Calu3 (cell line): ENCODE measurements at places on chromosomes 4 and X. TPM values are rescaled to one million over a fixed set of nuclear protein-coding genes. Genes with fewer than 3 reads are reported as not detected.

The SMPX gene
- total RNA-seq = not detected in 2 replicates

The ATP1B4 gene
- total RNA-seq = not detected in 2 replicates

The FDCSP gene
- total RNA-seq = 1,542 and 2,729 TPM in 2 replicates

The YY2 gene
- 4.6 and 4.7 TPM in 2 replicates for total RNA-seq

The MAGEA1 gene
- not detected in 2 replicates for total RNA-seq

The ESX1 gene
- not detected in 2 replicates for total RNA-seq

The CPEB2 gene
- total RNA-seq = 6.6 and 7.3 TPM in 2 replicates

The PNCK gene
- total RNA-seq = 1.1 TPM in 1 of 2 replicates, not detected in the other

The CXCR3 gene
- total RNA-seq = not detected in 2 replicates

The DMP1 gene
- total RNA-seq = not detected in 2 replicates

The BMP3 gene
- total RNA-seq = 0.10 and 0.17 TPM in 2 replicates

The CNKSR2 gene
- total RNA-seq = not detected in 2 replicates

The CT83 gene
- 30.5 and 35.2 TPM in 2 replicates for total RNA-seq

The FAM47A gene
- not detected in 2 replicates for total RNA-seq

The TMPRSS11B gene
- total RNA-seq = not detected in 2 replicates

The SNCA gene
- 27.6 and 36.8 TPM in 2 replicates for total RNA-seq

The POF1B gene
- 24.1 and 32.5 TPM in 2 replicates for total RNA-seq

The SMIM43 gene
- total RNA-seq = not detected in 2 replicates

The TSPAN6 gene
- total RNA-seq = 69.1 and 70.6 TPM in 2 replicates

The IL2RG gene
- 0.57 and 3.6 TPM in 2 replicates for total RNA-seq

The GRPR gene
- total RNA-seq = 0.32 and 0.85 TPM in 2 replicates

The SPANXA2 gene
- not detected in 2 replicates for total RNA-seq

The MAGIX gene
- 13.9 and 16.6 TPM in 2 replicates for total RNA-seq

The NBDY gene
- total RNA-seq = 57.1 and 65.0 TPM in 2 replicates

The CCSER1 gene
- total RNA-seq = 6.2 and 7.1 TPM in 2 replicates

The TENM3 gene
- 2.3 and 5.9 TPM in 2 replicates for total RNA-seq

The REPS2 gene
- total RNA-seq = 12.9 and 14.5 TPM in 2 replicates

The PLK4 gene
- total RNA-seq = 17.7 and 22.3 TPM in 2 replicates

The KLHL4 gene
- not detected in 2 replicates for total RNA-seq

The ANK2 gene
- total RNA-seq = 4.1 and 4.4 TPM in 2 replicates

The C1QTNF7 gene
- not detected in 2 replicates for total RNA-seq

The MGST2 gene
- 31.9 and 33.7 TPM in 2 replicates for total RNA-seq

The TMSB15A gene
- total RNA-seq = 1.8 and 1.9 TPM in 2 replicates

The SHROOM2 gene
- 14.1 and 15.3 TPM in 2 replicates for total RNA-seq

The CCDC120 gene
- total RNA-seq = 30.8 and 39.0 TPM in 2 replicates

The LUZP4 gene
- total RNA-seq = not detected in 2 replicates

The AFF2 gene
- total RNA-seq = 0.17 and 0.27 TPM in 2 replicates
